Stimulated activated CD4-positive, alpha-beta T cell treated with anti-CD3 and anti-CD28 coated beads, TNF-alpha, amount 100 ng/mL, for 24 hours (primary cell): ENCODE measurements at places on chromosomes 16 and 17.

- DNase-seq = no peak
Observed at GRCh38 chr16:79848719-79849118, 248.2 kb upstream of the MAF start.

GRCh38 chr17:17989081-17989480 is 16.4 kb downstream of the DRC3 start:
- DNase-seq = no peak

DNA sequence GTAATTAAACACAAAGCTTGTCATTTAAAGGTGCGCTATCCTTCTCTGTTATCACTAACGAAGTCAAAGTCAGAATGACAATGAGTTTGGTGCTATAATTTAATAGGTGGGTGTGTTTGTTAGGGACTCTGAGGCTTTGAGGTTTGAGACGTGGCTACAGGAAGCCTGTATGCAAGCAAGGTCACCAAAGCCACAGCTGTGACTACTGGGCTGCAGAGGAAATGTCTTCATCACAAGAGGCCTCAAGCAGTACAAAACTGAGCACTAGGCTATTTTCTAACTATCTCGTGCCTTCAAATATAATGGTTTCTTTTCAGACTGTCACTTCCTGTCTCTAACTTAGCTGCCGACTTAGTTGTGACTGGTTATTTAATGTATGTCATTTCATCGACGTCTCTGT is 141.2 kb downstream of the AATF start:
- no peak for DNase-seq

DNA sequence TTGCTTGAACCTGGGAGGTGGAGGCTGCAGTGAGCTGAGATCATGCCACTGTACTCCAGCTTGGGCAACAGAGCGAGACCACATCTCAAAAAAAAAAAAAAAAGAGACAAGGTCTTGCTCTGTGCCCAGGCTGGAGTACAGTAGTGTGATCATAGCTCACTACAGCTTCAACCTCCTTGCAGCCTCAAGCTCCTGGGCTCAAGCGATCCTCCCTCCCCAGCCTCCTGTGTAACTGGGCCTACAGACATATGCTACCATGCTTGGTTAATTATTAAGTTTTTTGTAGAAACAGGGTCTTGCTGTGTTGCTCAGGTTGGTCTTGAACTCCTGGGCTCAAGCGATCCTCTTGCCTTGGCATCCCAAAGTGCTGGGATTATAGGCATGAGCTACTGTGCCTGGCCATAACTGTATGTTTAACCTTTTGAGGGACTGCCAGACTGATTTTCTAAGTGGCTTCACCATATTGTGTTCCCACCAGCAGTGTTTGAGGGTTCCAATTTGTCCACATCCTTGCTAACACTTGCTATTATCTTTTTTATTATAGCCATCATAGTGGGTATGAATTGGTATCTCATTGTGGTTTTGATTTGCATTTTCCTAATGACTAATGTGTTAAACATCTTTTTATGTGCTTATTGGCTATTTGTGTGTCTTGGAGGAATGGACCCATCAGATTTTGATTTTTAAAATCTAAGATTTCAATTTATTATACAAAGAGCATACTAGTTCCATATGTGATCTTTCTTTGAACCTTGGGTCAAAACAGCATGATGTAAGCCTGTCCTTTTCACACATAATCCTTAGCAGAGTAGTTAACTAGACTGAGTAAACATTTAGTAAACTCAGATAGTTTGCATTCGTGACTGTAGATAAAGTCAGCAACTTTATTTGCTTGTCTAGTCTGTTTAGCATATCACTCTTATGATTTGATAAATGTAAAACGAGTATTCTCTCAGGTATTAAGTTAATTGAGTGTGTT is 38.1 kb upstream of the KPNB1 start:
- no peak for DNase-seq

- no peak for DNase-seq
Observed at GRCh38 chr16:87107201-87107600, 210.0 kb downstream of the C16orf95 start.

DNA sequence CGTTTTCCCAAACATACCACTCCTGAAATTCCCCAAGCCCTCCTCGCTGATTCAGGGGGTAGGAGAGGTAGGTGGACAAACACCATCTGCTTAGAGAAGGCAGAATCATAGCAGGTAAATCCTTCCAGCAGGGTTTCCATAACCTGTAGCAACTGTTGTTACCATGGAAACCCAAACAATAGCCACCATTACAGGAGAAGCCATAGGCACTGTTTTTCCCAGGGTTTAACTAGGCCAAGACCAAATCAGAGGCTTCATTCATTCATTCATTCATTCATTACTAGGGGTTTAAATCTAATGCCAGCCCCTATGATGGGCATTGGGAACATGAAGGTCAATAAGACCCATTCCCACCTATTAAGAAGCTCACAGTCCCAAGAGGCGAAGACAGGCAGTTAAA is 25.5 kb upstream of the CIITA start:
- DNase-seq = no peak

- no peak for DNase-seq
Observed at GRCh38 chr17:12231355-12231682, 210.6 kb downstream of the MAP2K4 start.

GRCh38 chr16:53598511-53599275 is 95.7 kb upstream of the AKTIP start:
- DNase-seq = no peak

GRCh38 chr17:40038882-40039513 is 15.2 kb downstream of the MED24 start:
- DNase-seq = no peak
